NCI-H2081 (cell line): ENCODE measurements at places on chromosomes 2 and 18.

DNA sequence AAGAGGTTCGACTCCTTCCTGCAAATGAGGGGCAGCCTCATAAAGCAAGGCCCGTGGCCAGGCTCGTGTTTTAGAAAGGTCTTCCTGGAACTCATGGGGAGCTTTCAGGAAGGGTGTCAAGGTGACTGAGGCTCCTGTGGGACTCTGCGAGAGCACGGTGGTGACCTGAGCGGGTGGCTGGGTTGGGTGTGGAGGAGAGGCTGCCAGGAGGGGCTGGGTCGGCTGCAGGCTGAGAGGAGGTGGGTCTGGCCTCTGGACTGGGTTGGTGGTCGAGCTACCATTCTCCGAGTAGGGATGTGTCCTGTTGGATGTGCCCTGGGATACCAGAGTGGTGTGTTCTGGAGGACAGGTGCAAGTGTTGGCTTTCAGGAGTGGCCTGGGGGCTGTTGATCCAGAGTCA is 86.4 kb downstream of the DGKD start:
- DNase-seq = no peak

- DNase-seq = no peak
These were observed 213.5 kb downstream of the FSIP2 start for GRCh38 chr2:185952100-185952499.

GRCh38 chr2:178449700-178450523 is 1.1 kb downstream of the PRKRA start:
- DNase-seq = no peak

- no peak for DNase-seq
These were observed 310.6 kb upstream of the SPRED2 start for GRCh38 chr2:65742977-65743376.

- DNase-seq = no peak
These were observed 749.2 kb upstream of the CRIM1 start for GRCh38 chr2:35606394-35606793.

- no peak for DNase-seq
These were observed 106.4 kb downstream of the EXOC6B start for GRCh38 chr2:72719416-72719815.
